ENCODE measurements at places on chromosomes 12 and 14.

DNA sequence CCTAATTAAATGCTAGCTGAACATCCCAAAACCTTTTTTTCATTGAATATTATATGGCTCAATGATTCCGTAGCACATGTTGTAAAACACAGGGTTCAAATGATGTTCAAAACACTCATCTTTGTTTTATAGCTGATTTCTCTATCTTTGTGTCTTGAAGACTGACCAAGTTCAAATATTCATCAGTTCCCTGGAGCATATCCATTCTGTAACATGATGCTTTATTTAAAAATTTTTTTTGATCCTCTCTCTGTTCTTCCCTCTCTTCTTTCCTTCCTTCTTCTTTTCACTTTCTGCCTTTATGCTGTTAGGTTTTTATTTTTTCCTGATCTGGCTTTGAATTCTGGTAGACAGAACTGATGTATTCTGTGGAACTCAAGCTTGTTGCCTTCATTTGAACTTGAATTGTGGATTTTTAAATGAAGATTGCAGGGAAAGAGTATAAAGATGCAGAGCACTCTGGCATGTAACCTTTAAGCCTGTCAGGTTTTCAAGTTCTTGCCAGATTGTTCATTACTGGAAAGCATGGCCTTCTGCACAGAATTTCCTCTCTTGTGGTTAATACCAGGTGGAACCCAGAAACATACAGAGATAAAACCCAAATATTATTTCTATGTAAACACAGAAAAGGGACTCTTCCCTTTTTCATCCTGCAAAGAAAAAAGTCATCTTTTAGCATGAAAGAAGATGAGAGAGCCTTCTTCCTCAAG, 39.5 kb downstream of the PROX2 start:
- no peak for DNase-seq

DNA sequence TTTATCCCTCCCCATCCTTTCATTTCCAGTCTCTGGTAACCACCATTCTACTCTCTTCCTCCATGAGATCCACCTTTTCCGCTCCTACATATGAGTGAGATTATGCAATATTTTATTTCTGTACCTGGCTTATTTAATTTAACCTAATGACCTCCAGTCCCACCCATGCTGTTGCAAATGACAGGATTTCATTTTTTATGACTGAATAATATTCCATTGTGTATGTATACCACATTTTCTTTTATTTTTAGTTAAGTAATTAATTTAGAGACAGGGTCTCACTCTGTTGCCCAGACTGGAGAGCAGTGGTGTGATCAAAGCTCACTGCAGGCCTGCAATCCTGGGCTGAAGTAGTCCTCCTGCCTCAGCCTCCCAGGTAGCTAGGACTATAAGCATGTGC, 2.6 kb downstream of the LRRK2 start:
- no peak for DNase-seq

GRCh38 chr14:71355324-71356201, 448.3 kb downstream of the PCNX1 start:
- no peak for DNase-seq

DNA sequence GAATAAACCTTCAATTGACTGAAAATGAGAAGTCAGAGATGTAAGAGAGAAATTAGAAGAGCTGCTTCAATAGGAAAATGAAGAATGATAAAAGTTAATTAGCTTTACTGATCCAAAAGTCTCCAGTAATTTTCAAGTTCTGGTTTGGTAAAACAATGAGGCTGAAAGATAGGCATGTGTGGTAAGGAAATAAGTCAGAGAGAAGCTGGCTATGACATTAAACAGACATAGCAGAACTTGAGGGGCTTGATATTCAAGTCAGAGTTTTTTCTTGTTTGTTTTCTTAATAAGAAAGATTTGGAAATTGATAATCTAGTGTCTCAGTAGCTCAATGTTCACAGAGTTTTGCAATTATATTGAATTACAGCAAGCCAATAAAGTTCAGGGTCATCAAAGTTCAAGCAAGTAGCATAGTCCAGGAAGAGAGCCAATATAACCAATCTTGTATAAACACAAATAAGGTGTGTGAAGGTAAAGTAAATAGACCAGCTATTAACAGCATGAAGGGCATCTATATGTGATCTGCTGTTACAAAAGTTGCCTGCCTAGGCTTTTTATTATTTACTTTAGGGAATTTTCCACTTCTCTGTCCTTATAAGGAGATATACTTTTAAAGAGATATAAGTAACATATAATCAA, 1111.5 kb downstream of the TRHDE start:
- no peak for DNase-seq

- DNase-seq = no peak
These were observed 189.1 kb upstream of the PELI2 start for GRCh38 chr14:55929136-55929535.

Data from stimulated activated CD8-positive, alpha-beta memory T cell treated with anti-CD3 and anti-CD28 coated beads, Interleukin-12 subunit alpha, Interleukin-12 subunit beta, amount 100 ng/mL, for 1 hour (primary cell).